ENCODE measurements at places on chromosomes 1 and 21. TPM values are rescaled to one million over a fixed set of nuclear protein-coding genes. Genes with fewer than 3 reads are reported as not detected.

ADAM30 gene
- not detected for total RNA-seq

DNA sequence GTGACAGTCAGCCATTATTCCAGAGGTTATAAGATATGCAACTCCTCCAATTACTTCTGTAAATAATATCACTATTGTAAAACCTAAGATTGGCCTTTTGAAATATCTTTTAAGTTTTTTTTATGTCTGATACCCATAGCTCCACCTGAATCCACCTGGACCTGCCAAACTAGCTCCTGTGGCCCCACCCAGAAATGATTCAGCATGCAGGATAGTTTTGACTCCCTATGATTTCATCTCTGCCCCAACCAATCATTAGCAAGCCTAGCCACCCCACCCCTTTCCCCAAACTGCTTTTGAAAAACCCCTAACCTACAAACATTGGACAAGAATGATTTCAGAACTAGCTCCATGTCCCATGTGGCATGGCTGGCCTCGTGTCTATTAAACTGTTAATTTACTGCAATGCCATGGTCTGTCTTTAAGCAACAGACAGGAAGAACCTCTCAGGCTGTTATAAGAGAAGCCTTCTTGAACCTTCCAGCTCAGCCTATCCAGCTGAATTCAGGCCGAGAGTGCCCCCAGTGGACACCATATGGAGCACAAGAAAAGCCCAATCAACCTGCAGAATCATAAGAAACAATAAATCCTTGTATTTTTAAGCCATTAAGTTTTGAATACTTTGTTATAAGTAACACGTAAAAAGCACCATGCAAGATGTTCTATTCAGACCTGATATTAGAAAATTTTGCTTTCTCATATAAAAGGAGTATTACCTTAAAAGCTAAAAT lies 263.0 kb upstream of the ZRANB2 start:
- H3K27me3 ChIP-seq = peaks cover 3% of the 10 kb centered on the region
- no peaks in the 10 kb centered on the region for H3K4me1 ChIP-seq
- no peak overlapping the region for H3K4me3 ChIP-seq

DNA sequence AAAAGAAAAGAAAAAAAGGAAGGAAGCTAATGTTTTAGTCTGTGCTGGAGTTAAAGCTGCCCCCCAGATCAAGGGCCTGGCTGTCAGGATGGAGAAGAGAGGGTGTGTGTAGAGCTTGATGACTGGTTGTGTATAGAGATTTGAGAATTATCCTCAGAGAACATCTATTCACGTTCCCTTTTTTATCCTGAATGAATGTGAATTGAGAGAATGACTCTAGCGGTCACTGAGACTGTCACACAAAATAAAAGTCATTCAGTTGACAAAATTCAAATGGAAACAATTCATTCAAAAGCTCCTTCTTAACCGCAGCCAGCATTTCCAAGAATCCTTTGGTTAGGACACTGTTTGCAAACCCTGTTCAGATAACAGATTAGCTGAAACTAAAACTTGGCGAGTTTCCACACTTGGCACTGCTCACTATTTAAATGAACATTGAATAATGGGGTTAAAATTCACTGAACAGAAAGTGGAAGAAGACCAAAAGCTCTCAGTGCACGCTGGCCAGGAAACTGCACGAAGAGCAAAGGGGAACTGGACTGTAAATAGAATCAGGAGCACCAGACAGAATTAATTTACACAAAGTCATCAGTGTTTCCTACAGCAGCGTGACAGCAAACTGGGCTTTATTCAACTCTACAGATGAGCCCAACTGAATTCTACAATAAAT lies 13.6 kb upstream of the FAM89A start:
- no peaks in the 10 kb centered on the region for H3K27me3 ChIP-seq
- H3K4me1 ChIP-seq = peaks cover 16% of the 10 kb centered on the region
- DNase-seq = peak; percentile 85
- peak overlapping the region; percentile 1 for H3K27ac ChIP-seq
- H3K36me3 ChIP-seq = no peaks in the 10 kb centered on the region

CYYR1 gene
- total RNA-seq = 5.2 TPM

DNA sequence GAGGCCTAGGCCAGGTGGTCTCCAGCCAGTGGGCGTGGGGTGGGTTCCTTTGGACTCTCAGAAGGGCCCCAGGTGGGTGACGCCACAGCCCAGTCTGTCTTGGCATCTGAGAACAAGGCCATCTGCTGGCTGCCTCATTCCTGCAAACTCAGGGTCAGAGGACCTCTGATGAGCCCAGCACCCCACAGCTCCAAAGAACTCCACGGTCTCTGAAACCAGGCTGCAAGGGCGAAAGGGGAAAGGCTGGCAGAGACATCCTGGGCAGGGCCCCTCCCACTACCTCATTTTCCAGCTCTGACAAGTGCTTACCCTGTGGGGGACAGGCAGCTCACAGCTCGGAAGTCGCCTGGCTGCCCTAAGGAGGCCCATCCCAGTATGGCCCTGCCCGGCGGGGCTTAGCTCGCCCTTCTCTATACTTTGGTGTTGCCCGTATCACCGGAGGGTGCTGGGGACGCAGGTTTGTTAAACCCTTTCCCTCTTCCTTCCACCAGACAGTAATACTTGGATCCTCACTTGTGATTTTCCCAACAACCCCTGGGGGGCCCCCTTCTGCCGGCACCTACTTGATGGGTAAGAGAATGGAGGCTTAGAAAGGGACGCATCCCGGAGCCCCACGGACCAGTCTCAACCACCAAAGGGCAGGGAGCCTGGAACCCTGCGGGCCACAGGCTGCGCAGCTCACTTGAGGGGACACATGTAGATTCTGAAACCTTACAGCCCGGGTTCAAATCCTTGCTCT lies 10.9 kb upstream of the EDN2 start:
- H3K36me3 ChIP-seq = no peaks in the 10 kb centered on the region
- peak; percentile 61 for DNase-seq
- H3K27me3 ChIP-seq = no peaks in the 10 kb centered on the region
